ENCODE measurements at places on chromosomes 2 and 18. TPM values are rescaled to one million over a fixed set of nuclear protein-coding genes. Genes with fewer than 3 reads are reported as not detected.

DNA sequence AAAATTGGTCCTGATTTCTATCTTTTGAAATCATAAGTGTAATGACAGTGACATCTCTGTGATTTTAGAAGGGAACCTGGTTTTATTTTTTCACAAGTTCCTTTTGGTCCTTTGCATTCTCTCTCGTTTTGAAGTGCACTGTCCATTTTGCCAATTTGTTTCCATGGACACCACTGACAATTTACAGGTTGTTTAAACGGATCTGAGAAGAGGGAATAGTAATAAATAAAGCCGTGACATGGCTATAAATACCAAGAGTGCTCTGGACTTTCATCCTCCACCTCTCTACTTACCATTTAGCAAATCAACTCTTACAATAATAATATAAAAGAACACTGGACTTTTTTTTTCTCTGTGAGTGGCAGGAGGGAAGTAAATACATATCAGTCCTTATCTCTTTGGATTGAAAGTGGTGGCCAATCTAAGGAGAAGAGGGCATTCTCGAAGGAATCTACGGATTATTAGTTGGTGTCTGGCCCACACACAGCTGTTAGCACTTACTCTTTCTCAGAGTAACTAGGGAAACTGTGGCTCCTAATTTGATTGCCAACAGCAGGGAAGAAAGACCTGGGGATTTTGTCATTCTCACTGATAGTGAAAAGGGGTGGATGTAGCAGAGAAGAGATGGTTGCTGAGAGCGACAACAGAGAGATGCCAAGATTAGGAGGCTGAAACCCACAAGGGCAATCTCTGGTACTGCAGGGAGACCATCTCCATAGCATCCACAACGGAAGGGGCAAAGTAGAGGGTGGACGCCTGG is 108.7 kb upstream of the FSHR start:
- no peak for DNase-seq

GRCh38 chr2:146665800-146666199 is 1179.0 kb upstream of the ACVR2A start:
- no peak for DNase-seq

DNA sequence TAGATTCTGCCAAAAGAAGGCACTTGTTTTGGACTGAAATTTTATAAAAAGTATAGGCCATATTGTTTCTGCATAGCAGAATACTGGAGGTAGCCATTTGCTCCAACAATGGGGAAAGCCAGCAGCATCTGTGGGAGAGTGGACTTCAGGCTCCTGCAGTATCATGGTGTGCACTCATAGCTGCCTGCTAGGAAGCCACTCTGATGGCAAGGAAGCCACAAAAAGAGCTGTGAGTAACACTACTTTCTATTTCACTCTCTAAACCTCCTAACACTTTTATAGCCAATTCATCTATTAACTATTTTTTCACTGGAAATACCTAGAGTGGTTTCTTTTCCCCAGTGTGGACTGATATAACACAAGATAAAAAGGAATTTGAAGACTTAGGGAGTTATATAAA is 144.4 kb upstream of the KCNJ3 start:
- DNase-seq, result no peak

- no peak for DNase-seq
Measured at GRCh38 chr2:28471214-28471613, 24.6 kb upstream of the PLB1 start.

Gene VWA3B
- total RNA-seq, result not detected

Gene BOK
- total RNA-seq, result 6.8 TPM

GRCh38 chr2:12931186-12931844 is 214.6 kb downstream of the TRIB2 start:
- peak; percentile 40 for DNase-seq

Gene FBXO48
- not detected for total RNA-seq

Gene BMP10
- total RNA-seq, result not detected

DNA sequence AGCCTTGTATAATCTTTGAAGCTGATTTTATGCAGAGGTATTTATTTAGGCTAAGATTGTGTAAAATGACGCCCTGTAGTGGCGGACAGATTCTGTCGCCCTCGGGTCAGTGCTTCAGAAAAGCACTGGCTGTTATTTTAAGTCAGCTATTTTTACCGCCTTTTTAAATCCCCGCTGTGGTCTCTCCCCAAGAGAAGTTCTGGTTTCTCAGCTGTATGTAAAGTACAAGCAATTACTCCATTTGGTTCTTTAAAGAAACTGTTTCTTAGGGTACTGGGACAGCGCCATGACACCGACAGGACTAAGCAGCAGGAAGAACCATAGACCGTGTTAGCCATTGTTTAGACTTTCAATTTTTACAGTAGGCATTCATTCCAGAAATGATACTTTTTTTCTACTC is 65.0 kb downstream of the UGGT1 start:
- DNase-seq, result no peak

DNA sequence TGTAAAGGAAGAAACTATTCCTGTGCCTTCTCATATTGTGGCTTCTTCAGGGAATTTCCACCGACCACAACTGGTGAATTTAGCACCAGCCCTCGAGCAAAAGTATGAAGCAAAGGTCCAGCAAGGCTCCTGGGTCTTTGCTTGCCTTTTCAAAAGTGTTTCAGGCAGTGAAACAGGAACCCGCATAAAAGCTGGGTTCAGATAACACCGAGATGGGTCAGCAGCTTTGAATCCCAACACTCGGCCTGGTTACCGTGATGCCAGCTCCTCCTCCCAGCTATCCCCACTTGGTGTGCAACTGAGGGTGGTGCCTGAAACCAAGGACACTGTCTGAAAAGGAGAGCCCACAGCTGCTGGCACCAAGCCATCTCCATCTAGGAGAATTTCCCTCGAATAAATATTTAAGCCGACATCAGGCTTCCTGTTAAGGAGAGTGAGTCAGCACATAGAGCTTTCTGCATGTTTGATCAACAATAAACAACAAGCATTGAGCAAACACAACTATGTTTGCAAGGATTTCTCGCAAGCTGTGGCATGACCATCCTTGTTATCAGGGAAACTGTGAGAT is 69.5 kb downstream of the ANTXR1 start:
- peak; percentile 66 for DNase-seq

DNA sequence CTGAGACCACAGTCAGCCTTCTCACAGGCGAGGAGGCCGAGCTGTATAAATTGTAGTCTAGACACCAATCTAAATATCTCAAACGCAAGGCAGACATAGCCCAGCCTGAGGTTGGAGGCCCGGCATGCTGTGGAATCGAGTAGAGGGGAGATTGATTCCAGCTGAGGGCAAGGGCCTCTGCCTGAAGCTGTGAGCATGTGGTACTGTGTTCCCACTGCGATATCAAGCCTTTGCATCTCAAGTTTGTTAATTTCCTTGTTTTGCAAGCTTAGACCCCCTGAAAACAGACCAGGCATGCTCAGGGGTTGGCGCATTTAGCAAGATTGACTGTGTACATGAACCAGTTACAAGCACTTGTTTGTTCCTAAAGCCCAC is 65.1 kb upstream of the FOSL2 start:
- no peak for DNase-seq

GRCh38 chr18:6199777-6200176 is 214.9 kb downstream of the L3MBTL4 start:
- DNase-seq, result no peak

- DNase-seq, result no peak
Measured at GRCh38 chr2:213145715-213146242, 5.6 kb downstream of the IKZF2 start.

DNA sequence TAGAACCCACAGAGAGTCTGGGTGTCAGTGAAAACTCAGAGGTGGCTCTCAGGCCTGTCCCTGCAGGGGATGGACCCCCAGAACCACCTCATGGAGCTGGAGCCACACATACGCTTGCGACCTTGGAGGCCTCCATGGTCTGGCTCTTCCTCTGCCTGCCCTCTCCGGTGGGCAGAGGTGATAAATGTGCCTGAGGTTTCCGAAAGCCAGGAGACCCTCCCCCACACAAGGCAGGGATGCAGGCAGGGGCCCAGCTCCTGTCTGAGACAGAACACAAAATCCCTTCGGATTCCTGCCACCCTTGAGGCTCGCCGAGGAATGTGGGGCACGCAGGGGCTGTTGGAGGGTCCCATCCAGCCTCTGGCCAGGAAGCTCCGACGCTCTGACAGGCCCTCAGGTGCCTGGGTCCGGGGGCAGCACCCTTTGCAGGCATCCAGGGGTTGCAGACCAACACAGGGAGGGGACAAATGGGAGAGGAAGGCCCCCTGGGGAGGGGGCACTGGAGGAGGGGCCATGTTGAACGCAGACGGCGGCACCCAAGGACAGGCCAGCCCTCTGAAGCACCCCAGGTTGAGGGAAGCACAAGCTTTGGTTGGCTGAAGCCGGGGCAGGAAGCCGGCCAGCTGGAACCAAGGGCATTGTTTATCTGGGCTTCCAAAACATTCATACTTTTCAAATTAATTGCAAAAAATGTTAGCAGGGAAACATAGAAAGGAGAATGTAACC is 4.1 kb upstream of the SNED1 start:
- DNase-seq, result no peak

DNA sequence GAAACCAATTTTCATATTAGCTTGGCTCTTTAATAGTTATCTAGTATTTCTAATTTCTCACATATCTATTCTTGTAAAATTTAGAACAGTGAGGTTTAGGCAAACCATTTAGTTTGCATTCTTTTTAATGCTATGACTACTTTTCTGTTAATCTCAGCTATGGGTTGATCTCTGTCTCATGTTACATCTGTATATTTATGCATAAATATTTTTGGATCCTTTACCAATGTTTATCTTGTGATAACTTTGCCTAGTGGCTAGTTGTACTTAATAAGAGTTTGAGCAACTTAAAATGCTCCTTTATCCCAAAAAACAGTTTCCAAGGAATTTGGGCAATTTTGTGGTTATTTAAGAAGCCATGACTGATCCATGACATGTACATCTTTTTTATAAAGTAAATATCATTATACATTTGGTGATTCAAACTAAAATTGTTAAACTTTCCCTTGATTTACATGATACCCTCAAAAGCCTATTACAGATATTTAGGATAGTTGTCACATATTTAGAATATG is 86.3 kb downstream of the R3HDM1 start:
- no peak for DNase-seq

DNA sequence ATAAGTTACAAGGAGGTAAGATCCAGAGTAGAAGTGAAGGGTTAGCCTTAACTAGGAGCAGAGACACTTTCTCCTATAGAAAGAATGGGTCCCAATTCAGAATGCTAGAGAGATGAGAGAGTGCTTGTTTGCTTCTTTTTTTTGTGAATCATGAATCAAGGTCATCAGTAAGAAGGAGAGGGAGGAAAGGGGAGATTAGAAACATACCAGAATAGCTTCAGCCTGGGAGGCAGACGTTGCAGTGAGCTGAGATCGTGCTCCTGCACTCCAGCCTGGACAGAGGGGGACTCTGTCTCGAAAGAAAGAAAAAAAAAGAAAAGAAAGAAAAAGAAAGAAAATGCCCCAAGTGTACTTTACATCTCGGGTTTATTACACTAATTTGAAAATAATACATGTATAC is 55.8 kb upstream of the SLC35F5 start:
- no peak for DNase-seq

Gene TRIM54
- 2.1 TPM for total RNA-seq

Gene UPP2
- total RNA-seq, result not detected

DNA sequence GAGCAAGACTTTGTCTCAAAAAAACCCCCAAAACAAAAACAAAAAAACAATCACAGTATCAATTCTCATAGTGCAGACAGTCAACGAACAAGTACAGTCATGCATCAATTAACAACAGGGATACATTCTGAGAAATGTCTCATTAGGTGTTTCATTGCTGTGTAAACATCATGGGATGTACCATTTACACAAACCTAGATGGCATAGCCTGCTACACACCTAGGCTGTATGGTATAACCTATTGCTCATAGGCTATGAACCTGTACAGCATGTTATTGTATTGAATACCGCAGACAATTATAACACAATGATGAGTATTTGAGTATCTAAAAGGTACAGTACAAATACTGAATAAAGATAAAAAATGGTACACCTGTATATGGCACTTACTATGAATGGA is 67.8 kb upstream of the LMAN1 start:
- no peak for DNase-seq

DNA sequence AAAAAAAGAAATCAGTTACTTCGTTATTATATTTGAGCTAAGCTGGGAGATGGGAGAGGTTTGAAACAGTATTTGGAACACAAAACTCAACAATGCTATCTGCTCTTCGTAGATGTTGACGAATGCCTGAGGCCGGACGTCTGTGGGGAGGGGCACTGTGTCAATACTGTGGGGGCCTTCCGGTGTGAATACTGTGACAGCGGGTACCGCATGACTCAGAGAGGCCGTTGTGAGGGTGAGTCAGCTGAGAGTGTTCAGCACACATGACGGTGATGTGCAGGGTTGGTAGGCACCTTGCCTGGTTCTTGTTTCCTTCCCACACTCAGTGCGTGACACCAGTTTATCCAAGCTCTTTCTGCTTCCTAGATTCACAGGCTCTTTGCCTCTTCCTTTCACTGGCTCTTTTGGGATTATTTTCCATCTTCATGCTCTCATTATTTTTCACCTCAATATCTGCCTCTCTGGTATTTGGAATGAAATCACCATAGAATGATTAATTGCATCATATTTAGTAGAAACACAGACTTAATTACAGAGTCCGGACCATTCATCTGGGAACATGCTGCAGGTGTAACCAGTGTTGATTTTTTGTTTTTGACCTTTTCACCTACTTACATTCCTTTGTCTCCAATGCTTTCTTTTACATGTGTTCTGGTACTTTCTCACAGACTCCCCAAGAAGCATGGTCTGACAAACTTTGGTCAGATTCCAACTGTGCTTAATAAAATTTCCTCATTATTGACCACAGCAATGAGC is 200.6 kb upstream of the RASGRP3 start:
- DNase-seq, result peak; percentile 25

DNA sequence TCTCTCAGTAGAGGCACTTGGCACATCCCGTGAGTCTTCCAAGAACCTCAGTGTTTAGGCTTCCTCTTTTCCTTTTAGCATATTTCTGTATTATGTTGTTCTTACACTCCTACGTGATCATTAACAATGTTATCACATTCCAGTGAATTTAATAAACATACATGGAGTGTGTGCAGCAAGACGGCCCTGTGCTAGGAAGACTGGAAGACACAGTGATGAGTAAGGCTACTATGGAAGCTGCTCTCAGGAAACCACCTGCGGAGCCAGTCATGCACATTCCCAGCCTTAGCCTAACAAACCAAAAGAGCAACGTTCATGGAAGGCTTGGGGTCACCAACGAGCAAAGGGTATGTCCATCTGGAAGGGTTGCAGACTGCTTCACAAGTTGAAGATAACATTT is 103.4 kb downstream of the ETAA1 start:
- no peak for DNase-seq

DNA sequence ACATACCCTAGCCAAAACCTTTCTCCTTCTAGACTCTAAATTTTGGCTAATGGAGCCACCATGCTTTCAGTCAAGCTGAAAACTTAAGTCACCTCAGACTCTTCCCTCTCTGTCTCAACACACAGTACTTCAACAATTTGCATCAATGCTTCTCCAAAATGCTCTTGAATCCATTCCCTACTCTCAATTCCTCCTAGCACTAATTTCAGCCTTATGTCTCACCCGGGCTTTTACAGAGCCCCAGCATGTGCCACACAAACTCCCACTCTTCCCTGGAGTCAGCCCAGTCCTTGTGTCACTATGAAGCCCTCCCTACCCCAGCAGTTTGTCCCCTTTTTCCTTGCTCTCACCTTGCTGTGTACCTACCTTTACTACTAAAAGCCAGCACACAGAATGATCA is 38.7 kb downstream of the AAK1 start:
- DNase-seq, result no peak

Gene PTPN18
- total RNA-seq, result 66.1 TPM

Gene ATF2
- total RNA-seq, result 33.4 TPM

Gene ALPP
- not detected for total RNA-seq

Gene LRATD1
- not detected for total RNA-seq

GRCh38 chr2:232871418-232871834 is 1.4 kb downstream of the SNORC start:
- no peak for DNase-seq

- DNase-seq, result no peak
Measured at GRCh38 chr2:3126171-3126910, 251.3 kb downstream of the EIPR1 start.

Gene CYTIP
- not detected for total RNA-seq
